Activated naive CD4-positive, alpha-beta T cell (primary cell): ENCODE measurements at places on chromosomes 16 and 17.

GRCh38 chr16:31064882-31065461 lies 9.1 kb downstream of the ZNF668 start:
- no peak for DNase-seq

DNA sequence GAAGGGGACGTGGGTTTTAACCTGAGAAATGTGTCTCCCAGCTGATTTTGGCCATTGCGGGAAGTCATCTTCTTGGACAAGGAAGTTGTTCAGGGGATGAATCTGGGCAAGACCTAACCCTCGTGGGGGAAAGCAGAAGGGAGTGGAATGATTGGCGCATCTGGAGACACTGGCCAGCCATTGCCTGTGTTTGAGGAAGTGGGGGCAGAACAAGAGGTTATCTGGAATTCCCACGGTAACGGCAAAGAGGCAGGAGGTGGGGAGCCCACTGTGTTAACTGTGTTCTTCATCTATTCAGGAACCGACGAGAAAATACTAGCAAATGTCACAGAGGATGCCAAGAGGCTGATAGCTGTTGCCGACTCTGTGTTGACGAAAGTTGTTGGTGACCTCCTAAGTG lies 66.9 kb downstream of the RNF213 start:
- DNase-seq = no peak

GRCh38 chr16:51470492-51470891 lies 319.4 kb upstream of the SALL1 start:
- no peak for DNase-seq

GRCh38 chr16:80300456-80300855 lies 240.3 kb upstream of the DYNLRB2 start:
- no peak for DNase-seq

GRCh38 chr16:66083171-66083570 lies 283.3 kb upstream of the CDH5 start:
- no peak for DNase-seq

GRCh38 chr17:17842111-17842876 lies 5.5 kb upstream of the SREBF1 start:
- no peak for DNase-seq
